Brain microvascular endothelial cell (primary cell): ENCODE measurements at places on chromosomes 1 and 21.

- DNase-seq = peak; percentile 11
These were observed 33.6 kb downstream of the ACOT11 start for GRCh38 chr1:54581621-54582035.

DNA sequence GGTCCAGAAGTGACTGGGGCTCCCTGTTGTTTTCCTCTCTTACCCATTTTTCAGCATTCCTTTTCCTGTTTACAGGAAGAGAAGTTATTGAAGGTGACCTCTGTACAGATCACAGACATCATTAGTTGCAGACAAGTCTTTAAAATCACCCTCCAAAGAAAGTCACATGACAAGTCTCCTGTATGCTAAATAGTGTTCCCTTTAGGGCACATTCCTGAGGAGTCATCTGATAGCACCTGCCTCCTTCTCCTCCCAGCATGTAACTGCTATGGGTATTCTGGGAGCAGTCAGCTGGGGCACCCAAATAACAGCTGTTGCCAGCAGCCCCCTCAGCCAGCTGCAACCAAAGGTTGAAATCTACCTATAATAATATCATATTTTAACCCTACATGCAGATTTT lies 200.6 kb downstream of the PTGER3 start:
- DNase-seq = no peak

GRCh38 chr1:75396260-75396659 lies 214.7 kb downstream of the SLC44A5 start:
- DNase-seq = no peak

- no peak for DNase-seq
These were observed 212.3 kb upstream of the GREM2 start for GRCh38 chr1:240824238-240824637.

- no peak for DNase-seq
These were observed at the start of gene KAZN for GRCh38 chr1:14598498-14599182. TSS of gene KAZN (plus strand) at chr1:14598685.

- DNase-seq = no peak
These were observed 212.5 kb downstream of the FGGY start for GRCh38 chr1:59509341-59509875.
